DMS153 (cell line): ENCODE measurements at places on chromosomes 12 and 14.
A peak's percentile ranks its signal among the peaks of the same experiment; 100 is the strongest.

GRCh38 chr12:65961190-65962035, 137.1 kb downstream of the HMGA2 start:
- no peak for DNase-seq

DNA sequence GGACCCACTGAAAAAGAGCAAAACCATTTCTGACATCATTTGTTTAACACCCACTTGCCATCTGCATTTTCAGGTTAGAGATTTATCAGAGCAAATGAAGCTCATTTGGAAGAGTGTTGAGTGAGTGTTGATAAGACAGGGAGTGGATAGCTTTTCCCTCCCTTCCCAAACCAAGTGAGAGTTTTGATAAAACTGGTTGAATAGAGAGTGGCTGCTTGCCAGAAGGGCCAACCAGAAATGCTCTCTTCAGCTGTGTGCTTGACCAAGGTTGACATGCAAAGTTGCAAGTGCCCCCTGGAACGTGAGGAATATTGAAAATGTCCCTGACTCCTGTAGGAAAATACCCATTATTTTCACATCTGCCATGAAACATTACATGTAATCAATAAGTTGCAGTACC, 1487.0 kb upstream of the FLRT2 start:
- DNase-seq: no peak

DNA sequence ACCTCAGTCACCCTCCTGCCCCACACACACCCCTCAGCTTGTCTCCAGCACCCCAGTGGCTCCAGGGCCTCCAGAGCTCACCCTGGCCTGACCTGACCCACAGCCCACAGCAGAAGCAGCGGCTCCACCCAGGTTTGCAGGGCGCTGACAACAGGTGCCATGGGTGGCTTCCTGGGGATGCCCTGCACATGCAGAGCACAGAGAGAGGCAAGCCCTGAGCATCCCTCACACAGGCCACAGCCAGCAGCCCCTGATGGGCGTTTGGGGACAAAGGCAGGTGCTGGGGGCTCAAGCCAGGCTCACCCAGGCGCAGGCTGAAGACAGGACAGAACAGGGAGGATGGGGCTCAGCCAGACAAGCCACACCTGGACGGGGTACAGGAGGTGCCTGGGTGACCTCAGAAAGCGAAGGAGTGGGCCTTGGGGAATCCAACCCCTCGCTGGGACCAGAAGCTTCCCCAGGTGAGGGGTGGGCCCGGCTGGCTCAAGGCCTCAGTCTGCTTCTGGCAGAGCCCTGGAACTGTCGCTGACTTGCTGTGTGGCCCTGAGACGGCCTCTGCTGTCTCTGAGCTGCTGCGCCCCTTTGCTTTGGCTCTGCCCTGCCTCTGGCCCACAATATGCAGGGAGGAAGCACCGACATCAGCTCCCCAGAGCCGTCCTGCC, 10.6 kb downstream of the ARL6IP4 start:
- DNase-seq: no peak

- no peak for DNase-seq
These were observed 35.8 kb downstream of the BHLHE41 start for GRCh38 chr12:26088998-26089397.

DNA sequence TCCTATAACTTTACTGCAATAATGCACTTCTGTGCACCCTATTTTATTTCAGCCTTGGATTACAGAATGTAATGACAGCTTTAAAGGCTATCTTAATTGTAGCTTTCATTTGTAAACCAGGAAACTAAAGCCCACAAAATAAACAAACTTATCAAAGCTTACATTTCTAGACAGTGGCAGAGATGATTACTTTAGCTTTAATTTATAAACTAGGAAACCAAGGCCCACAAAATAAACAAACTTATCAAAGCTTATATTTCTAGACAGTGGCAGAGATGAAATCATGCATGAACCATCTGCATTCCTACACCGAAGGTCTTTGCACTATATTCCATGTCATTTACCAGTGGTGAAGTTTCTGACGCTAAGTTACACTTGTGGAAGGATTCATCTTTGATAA, 74.4 kb downstream of the PRKD1 start:
- no peak for DNase-seq

GRCh38 chr12:98227162-98227561, 288.2 kb upstream of the TMPO start:
- DNase-seq: no peak

GRCh38 chr12:119151445-119152026, 27.2 kb upstream of the HSPB8 start:
- DNase-seq: no peak

GRCh38 chr14:24632336-24632735, 1.7 kb downstream of the GZMB start:
- no peak for DNase-seq

- DNase-seq: no peak
These were observed 30.7 kb downstream of the TMEM229B start for GRCh38 chr14:67457782-67458181.

DNA sequence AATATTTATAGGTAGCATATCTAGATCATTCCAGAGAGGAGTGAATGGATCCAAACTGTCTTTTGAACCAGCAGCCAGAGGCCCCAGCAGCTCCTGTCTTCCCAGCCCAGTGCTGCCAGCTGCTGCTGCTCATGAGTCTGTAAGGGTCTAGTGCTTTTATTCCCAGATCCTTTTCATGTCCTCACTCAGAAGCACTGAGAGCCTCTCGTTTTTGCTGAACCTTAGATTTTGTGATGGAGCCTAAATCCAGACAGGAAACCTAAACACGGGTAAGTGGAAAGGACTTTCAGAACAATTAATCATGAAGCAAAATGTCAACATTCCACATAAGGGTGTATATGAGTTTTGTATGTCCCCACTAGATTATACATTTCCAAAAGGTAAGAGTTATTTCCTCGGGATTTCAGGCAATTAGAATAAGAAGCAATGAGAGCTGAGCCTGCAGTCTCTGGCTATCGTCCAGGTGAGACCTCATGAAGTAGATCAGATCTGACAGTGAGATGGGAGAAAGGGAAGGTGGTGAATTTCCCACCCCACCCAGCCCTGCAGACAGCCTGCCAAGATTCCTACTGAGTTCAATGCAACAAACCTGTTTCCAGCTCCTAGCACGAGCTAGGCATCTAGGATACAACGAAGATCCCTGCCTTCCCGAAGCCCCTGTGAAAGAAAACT, 84.4 kb downstream of the NINJ2 start:
- peak; percentile 15 for DNase-seq

DNA sequence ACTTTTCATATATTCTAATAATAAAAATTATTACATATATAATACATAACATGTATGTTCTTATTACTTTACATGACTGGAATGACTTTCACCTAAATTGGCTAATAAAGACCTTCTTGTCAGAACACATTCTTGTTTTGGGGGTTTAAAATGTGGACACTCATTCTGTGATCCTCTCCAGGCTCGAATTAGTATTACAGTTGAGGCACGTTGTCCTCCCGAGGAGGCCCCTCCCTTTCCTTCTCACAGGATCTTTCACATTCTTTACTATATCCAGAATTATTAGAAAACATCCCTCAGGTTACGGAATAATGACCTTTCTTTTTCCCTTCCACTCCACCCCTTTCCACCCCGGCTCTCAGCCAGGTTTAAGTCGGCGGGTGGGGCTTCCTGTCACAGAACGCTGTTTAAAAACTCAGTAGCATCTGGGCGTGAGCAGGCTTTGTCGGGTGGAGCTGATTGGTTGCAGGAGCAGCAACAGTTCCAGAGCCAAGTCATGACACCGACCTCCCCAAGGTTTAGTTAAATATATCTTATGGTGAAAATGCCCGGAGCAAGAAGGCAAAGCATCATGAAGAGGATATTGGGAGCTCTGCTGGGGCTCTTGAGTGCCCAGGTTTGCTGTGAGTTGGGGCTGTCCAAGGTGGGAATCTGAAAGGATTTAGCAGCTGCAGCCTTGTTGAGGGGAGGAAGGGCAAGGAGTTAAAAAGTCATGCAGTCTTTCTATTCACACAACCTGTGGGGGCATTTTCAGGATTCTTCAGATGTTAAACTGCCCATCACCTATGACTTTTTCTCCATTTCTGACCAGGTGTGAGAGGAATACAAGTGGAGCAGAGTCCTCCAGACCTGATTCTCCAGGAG, 396.7 kb upstream of the OR4E1 start:
- DNase-seq: no peak

- no peak for DNase-seq
These were observed 492.5 kb downstream of the NAV3 start for GRCh38 chr12:78323226-78323625.

GRCh38 chr14:93036652-93037345, 78.9 kb downstream of the ITPK1 start:
- DNase-seq: no peak

- DNase-seq: peak; percentile 27
These were observed 572 bp downstream of the EFS start for GRCh38 chr14:23364164-23365035.

DNA sequence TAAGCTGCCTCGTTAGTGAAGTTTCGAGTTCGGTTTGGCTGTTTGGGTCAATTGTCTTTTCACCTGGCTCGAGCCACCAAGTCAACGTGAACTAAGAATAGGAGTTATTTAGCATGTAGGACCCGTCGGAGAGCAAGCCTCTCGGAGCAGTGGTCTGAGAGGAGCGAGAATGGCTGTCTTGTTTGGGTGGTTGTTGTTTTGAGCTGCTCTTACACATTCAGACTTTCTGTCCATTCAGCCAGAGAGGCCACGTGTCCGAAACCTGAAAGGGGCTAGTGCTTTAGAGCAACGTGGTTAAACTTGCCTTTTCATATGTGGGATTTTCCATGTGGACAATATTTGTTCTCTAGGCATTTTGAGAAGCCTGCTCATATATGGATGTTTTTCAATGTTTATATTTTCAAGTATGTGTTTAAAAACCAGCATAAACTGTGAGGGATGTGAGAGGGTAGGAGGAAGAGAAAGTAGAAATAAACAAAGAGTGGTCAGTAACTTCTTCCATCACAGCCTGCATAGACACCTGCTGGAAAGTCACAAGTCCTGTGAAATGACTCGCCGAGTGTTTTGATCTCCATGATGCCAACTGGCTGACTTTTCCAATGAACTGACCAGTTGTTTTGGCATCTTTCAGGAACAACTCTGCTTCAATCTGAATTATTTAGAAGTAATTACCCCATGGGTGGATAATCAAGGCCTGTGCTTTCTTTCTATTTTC, 221.0 kb downstream of the ASCL1 start:
- DNase-seq: no peak

DNA sequence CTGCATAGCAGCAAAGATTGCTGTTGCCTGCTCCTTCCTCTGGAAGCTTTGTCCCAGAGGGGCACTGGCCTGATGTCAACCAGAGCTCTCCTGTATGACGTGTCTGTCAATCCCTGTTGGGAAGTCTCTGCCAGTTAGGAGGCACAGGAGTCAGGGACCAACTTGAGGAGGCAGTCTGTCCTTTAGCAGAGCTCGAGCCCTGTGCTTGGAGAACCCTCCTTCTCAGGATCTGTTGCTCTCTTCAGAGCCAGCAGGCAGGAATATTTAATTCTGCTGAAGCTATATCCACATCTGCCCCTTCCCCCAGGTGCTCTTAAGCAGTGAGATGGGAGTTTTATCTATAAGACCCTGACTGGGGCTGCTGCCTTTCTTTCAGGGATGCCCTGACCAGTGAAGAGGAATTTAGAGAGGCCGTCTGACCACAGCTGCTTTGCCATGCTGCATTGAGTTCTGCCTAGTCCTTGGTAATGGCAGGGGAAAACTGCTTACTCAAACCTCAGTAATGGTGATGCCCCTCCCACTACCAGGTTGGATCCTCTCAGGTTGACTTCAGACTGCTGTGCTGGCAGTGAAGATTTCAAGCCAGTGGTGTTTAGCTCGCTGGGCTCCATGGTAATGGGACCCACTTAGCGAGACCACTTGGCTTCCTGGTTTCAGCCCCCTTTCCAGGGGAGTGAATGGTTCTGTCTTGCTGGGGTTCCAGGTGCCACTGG, 218.6 kb upstream of the SLC38A2 start:
- no peak for DNase-seq

GRCh38 chr12:62642486-62642885, 175.9 kb downstream of the MON2 start:
- DNase-seq: no peak

- no peak for DNase-seq
These were observed 207.8 kb downstream of the CRADD start for GRCh38 chr12:93884794-93885460.

DNA sequence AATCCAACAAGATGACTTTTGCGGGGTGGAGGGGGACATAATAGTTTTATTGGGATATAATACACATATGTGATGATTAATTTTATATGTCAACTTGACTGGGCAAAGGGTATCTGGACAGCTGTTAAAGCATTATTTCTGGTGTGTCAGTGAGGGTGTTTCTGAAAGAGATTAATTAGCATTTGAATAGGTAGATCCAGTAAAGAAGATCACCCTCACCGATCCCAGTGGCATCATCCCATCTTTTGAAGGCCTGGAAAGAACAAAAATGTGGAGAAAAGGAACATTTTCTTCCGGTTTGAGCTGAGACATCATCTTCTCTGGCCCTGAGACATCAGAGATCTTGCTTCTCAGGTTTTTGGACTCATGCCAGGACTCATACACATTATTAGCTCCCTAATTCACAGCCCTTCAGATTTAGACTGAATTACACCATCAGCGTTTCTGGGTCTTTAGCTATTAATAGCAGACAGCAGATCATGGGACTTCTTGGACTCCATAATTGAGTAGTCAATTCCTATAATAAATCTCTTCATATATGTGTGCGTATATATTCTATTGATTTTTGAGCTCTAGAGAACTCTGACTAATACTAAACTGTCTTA, 283.6 kb downstream of the PCNX1 start:
- no peak for DNase-seq

DNA sequence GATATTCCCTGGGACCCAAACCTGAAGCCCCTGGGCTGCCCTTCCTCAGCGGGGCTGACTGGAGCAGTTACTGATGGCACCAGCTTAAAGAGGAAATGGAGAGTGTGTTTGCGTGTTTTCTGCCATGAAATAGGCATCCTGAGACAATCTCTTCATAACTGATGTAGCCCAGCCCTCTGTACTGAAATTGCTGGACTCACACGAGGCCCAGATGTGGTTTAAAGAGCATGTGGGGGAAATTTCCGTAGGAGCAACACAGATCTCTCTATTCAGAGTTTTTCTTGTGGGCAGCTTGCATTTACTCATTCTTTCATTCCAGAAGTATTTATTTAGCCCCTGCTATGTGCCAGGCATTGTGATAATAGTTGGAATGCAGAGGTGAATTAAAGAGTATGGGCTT, 782.1 kb upstream of the TBX3 start:
- no peak for DNase-seq

GRCh38 chr12:28127455-28127854, 62.8 kb upstream of the CCDC91 start:
- no peak for DNase-seq

DNA sequence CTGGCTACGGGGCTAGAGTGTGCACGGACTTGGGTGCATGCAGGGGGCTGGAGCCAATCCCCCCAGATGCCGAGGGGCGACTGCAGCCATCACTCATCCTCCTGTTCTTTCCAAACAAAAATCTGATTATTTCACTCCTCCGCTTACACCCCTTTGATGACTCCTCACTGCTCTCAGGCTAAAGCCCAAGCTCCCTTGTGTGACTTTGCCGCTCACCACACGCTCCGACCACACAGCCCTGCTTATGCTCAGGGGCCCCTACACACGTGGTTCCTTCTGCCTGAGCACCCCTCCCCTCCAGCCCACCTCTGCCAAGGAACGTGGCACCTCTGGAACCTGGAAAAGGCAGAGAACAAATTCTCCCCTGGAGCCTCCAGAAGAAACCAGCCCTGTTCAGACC, 13.7 kb downstream of the CHFR start:
- DNase-seq: no peak

GRCh38 chr12:88644946-88645702, 64.9 kb upstream of the KITLG start:
- no peak for DNase-seq
